GM10248 (cell line): ENCODE measurements at places on chromosomes 12 and 14.

- no peak for DNase-seq
Observed at GRCh38 chr14:33834466-33835260, 116.2 kb downstream of the EGLN3 start.

- no peak for DNase-seq
Observed at GRCh38 chr12:24979976-24980730, 31.3 kb upstream of the BCAT1 start.

GRCh38 chr14:88599326-88599725 lies 36.5 kb downstream of the ZC3H14 start:
- peak; percentile 39 for DNase-seq

GRCh38 chr12:27179400-27180214 lies 64.5 kb upstream of the STK38L start:
- peak; percentile 59 for DNase-seq

GRCh38 chr12:2358986-2359658 lies 306.3 kb downstream of the CACNA1C start:
- DNase-seq: no peak

DNA sequence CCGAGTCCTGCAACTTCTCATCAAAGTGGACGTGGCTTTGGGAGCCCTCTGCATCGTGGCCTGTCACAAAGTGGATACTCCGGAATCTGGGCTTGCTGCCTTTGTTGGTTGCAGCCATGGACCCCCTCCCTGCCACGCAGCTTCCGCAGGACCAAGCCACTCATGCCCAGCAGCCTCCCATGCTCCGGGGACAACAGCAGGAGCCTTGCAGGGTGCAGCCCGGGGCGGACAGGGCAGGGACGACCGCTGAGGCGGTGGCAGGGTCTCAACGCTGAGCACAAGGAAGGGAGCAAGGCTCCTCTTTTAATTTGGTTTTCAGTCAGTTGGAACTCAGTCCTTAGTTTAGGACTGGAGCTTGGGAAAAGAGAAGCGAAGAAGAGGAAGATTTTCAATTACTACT lies 12.1 kb upstream of the ADCY6 start:
- DNase-seq: no peak

DNA sequence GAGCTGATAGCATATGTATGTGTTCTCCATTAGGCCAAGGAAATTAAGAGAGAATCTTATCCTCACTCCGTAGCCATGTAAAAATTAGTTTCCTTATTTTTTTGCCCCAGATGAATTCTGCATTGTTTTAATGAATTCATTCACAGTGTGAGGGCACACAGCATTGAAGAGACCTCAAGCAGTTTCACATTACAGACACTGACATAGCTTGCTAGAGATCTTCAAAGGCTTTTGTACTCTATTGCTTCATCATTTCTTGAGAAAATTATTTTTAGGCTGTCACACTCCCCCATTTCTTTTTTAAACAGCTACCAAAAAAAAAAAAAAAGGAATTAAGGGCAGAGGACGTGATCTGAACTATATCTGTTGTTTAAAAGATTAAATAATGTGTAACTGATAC lies 251.1 kb downstream of the BCAT1 start:
- DNase-seq: no peak

GRCh38 chr14:100434033-100434601 lies 111.0 kb downstream of the SLC25A47 start:
- DNase-seq: no peak

DNA sequence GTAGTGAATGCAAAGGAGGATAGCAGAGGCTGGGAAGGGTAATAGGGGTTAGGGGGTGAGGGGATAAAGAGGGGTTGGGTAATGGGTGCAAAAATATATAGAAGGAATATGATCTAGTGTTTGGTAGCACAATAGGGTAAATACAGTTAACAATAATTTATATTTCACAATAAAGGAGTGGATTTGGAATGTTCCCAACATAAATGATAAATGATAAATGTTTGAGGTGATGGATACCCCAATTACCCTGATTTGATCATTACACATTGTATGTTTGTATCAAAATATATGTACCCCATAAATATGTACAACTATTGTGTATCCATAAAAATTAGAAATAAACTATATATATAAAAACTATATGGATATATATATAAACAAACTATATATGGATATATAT lies 999 bp upstream of the MYRFL start:
- no peak for DNase-seq

- no peak for DNase-seq
Observed at GRCh38 chr12:80282761-80283160, 161.3 kb upstream of the PTPRQ start.

DNA sequence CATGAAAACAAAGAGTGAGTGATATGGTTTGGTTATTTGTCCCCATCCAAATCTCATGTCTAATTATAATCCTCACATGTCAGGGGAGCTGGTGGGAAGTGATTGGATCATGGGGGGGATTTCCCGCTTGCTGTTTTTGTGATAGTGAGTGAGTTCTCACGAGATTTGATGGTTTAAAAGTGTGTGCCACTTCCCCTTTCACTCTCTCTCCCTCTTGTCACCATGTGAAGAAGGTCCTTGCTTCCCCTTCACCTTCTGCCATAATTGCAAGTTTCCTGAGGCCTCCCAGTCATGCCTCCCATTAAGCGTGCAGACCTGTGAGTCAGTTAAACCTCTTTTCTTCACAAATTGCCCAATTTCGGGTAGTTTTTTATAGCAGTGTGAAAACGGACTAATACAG lies 2.1 kb upstream of the ATXN7L3B start:
- DNase-seq: no peak

GRCh38 chr12:61525331-61525730 lies 734.9 kb upstream of the USP15 start:
- no peak for DNase-seq

GRCh38 chr14:100093319-100093718 lies 28.1 kb downstream of the EVL start:
- no peak for DNase-seq

GRCh38 chr12:63397807-63398206 lies 246.8 kb upstream of the AVPR1A start:
- no peak for DNase-seq

DNA sequence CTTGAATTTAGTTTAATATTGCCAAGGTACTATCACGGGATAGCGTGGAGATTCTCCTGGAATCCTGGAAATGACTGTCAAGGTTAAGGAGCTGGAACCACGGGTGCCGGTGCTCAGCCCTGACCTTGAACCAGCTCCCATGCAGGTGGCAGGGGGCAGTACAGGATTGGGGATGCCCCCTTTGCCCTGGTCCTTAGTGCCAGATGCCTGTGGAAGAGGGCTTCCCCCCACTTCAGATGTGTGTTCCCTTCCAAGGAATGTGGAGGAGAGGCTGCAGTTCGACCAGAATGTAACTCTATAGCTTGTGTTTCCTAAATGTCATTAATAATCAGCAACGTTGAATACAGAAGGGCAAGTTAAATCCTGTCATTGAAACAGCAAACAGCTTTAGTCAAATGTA lies 258.9 kb downstream of the VRK1 start:
- no peak for DNase-seq

DNA sequence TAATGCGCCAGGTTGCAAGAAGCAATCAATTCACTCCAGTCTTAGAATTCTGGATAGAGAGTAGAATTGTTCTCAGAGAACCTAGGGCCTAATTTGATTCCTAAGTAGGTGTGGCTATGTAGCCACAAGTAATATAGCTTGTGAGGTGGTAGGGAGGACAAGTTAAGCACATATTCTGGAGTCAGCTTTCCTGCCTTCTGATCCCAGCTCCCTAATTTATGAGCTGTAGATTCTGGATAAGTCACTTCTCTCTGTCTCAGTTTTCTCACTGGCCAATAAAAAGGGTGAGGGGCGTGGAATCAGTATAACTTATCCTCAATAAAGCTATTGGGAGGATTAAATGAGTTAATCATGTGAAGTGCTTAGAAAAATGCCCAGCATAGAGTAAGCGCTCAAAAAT lies 3.0 kb upstream of the SNW1 start:
- no peak for DNase-seq

GRCh38 chr14:69263364-69263763 lies 3.4 kb downstream of the GALNT16 start:
- no peak for DNase-seq

DNA sequence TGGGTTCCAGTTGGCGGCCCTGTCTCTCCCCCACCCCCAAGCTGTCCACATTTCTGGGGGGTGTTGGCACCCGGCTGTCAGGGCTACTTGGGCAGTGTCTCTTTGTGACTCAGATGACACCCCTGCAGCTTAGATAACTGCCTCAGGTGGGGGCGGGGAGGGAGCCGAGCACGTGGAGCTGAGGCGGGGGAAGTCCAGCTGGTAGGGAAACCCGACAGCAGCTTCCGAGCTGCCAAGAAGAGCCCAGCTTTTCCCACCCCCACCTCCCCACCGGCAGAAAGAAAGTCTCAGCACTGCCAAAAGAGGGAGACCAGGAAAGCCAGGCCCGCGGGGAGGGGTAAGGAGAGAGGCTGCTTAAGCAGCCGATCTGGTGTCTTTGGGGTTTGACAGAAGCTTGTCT lies 1.4 kb downstream of the LRTM2 start:
- no peak for DNase-seq

DNA sequence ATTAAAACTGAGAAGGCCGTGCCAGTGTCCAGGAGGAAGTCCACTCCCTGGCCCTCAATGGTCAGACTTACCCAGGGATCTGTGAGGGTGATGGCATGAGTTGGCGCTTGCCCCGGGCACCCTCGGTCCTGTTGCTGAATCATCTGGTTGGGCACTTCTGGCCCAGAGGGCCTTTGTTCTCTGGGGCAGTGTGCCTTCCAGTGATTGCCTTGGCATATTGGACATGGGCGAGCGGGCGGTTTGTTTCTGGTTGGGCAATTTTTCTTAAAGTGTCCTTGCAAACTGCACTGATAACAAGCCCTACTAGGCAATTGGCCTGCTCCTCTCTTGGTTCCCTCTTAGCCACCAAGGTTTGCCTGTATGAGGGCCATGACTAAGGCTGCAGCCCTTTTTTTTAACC lies 69.5 kb upstream of the ZDHHC17 start:
- DNase-seq: no peak

- no peak for DNase-seq
Observed at GRCh38 chr12:71452006-71452405, 12.4 kb downstream of the LGR5 start.

DNA sequence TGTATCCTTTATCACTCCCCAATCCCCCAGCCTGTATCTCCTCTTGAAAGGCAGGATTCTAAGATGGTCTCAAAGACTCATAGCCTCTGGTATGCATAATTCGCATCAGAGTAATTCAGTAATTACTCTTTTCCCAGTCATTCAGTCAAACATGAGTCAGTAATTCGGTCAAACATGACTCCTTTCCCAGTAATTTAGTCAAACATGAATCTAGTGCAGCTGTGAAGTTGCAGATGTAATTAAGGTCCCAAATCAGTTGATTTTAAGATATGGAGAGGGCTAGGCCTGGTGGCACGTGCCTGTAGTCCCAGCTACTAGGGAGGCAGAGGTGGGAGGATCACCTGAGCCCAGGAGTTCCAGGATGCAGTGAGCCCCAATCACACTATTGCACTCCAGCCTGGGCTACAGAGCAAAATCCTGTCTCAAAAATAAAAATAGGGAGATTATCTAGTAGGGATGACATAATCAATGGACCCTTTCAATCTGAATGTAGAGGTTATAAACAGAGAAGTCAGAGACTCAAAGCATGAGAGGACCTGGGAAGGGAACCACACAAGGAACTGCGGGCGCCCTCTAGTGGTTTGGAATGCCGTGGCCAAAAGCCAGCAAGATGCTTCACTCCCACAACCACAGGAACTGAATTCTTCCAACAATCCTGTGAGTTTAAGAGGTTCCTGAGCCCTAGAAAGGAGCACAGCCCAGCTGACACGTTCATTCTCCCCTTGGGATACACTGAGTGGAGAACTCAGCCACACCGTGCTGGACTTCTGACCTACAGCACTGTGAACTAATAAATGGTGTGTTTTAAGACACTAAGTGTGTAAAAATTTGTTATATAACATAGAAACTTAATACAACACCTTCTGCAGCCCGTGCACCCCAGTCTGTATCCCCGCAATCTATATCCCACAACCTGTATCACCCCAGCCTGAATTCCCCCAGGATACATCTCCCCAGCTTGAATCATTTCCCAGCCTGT lies 14.3 kb upstream of the ARMH4 start:
- DNase-seq: peak; percentile 69

GRCh38 chr12:3815094-3815766 lies 58.0 kb downstream of the PARP11 start:
- no peak for DNase-seq

DNA sequence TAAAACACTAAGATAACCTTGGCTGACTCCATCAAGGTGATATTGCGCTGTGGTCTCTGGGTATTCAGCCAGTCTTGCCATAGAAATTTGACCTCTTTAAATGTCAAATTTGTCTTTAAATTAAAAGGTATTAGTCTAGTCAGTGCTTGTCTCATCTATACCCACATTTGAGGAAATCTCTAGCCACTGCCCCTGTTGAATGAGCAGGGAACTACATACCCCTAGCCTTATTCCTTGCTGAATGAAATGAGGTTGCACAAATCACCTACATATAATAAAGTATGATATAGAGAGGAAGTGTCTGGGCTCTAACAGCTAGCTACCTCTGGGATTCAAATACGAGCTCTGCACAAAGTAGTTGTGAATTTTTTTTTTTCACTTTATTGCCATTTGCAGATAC lies 256.8 kb downstream of the C12orf50 start:
- DNase-seq: no peak

DNA sequence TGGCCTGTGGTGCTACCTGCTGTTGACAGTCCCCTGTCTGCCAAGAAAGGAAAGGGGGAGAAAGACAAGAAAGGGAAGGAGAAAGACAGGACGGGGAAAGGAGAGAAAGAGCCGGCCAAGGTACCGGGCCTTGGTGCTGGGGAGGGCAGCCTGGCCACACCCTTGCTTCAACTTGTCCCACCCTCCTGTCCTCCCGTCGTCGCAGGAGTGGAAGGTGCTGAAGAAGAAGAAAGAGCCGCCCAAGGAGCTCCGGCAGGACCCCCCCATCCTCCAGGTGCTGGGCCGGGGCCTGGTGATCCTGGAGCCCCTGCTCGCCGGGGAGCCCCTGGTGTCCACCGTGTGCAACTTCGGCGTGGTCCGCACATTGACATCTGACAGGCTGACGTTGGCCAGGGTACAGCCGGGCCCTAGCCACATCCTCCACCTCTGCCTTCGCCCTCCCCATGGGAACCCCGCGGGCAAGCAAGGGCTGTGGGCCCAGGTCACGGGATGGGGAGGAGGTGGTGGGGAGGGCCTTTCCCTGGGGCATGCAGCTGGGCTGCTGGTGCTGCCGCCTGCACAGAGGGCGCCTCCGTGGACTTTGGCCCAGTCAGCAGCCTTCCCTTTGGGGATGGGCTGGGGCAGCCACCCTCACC lies 2.9 kb upstream of the B3GNT4 start:
- DNase-seq: no peak
